ENCODE measurements at places on chromosomes 1 and 21.
A peak's percentile ranks its signal among the peaks of the same experiment; 100 is the strongest.

- DNase-seq: no peak
Observed at GRCh38 chr1:155219592-155220031, 11.1 kb downstream of the MTX1 start.

- no peak for DNase-seq
Observed at GRCh38 chr1:157286646-157287420, 148.6 kb upstream of the ETV3 start.

DNA sequence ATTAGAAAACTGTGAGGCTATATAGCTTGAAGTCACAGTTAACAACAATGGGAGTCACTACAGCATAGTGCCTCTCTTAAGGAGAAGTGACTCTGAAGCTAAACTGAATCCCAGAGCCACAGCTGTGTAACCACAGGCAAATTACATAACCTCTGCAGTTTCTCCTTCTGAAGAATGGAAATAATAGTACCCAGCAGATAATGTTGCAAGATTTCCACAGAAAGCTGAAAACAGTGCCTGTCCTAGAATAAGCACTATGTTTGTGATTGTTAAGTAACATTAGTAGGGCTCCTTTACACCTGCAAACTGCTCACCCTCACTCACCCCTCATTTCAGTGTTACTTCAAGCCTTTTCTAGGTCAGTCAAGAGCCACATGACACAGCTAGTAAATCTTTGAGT, 886.7 kb downstream of the PLA2G4A start:
- no peak for DNase-seq

GRCh38 chr1:90716552-90717355, at the start of gene BARHL2:
BARHL2 (minus strand) TSS chr1:90717302; CDS start chr1:90717195, 107 bp downstream.
- no peak for DNase-seq

GRCh38 chr1:29227511-29227910, 3.2 kb downstream of the MECR start:
- no peak for DNase-seq

DNA sequence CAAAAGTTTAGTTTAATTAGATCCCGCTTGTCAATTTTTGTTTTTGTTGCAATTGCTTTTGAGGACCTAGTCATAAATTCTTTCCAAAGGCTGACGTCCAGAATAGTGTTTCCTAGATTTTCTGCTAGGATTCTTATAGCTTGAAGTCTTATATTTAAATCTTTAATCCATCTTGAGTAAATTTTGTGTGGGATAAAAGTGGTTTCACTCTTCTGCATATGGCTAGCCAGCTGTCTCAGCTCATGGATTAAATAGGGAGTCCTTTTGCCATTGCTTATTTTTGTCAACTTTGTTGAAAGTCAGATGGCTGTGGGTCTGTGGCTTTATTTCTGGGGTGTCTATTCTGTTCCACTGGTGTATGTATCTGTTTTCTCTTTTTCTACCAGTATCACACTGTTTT, 801.3 kb upstream of the ADGRL4 start:
- no peak for DNase-seq

GRCh38 chr21:42393443-42393950, 2.4 kb downstream of the TMPRSS3 start:
- DNase-seq: no peak

- DNase-seq: no peak
Observed at GRCh38 chr1:47870946-47871676, 126.1 kb downstream of the TRABD2B start.

GRCh38 chr1:39737546-39738169, 1.0 kb upstream of the PPIE start:
- no peak for DNase-seq

- DNase-seq: no peak
Observed at GRCh38 chr1:91791103-91791502, 94.8 kb downstream of the TGFBR3 start.

DNA sequence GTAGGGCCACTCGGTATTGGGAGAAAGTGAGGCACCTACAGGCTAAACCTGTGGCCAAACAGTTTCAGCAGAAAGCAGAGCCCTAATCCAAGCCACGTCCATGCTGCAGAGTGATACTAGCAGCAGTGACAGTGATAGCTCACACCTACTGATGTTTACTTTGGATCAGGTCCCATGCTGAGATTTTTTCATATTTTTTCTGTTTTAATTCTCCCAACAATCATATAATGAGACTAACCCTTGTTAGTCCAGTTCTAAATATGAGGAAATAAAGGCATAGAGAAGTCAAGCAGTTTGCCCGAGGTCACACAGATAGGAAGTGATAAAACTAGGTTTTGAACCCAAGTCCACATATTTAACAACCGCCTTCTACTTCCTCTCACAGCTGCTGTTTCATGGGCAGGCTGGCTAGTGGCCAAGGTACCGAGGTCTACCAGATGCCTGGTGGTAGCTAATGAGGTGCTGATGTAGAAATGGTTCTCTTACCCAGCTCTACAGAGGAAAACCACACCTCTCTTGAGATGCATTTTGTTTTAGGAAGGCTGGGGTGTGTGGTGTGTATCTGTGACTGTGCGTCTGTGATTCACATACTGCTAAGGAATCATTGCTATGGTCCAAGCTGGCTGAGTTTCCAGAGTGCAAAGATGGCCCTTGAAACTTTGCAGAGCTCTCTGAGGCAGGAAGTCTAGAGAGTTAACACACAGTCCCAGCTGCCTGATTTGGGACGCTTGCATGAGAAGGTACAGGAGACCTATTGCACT, 80.3 kb upstream of the ARTN start:
- DNase-seq: no peak

- no peak for DNase-seq
Observed at GRCh38 chr1:10635085-10635896, 160.5 kb downstream of the PEX14 start.

GRCh38 chr1:58358346-58358745, 188.2 kb downstream of the OMA1 start:
- no peak for DNase-seq

GRCh38 chr1:47175227-47175934, 14.5 kb downstream of the PDZK1IP1 start:
- peak; percentile 50 for DNase-seq
